ENCODE measurements at places on chromosomes 11 and 22.

- DNase-seq: no peak
Observed at GRCh38 chr11:19576054-19576453, 136.6 kb upstream of the NAV2 start.

- no peak for DNase-seq
Observed at GRCh38 chr22:48748113-48748859, 1079.4 kb downstream of the BRD1 start.

GRCh38 chr11:74347381-74347780, 35.9 kb upstream of the P4HA3 start:
- no peak for DNase-seq

- DNase-seq: no peak
Observed at GRCh38 chr11:65714433-65714832, 2.4 kb downstream of the KAT5 start.

GRCh38 chr11:62030071-62030684, 62.7 kb upstream of the FTH1 start:
- no peak for DNase-seq

DNA sequence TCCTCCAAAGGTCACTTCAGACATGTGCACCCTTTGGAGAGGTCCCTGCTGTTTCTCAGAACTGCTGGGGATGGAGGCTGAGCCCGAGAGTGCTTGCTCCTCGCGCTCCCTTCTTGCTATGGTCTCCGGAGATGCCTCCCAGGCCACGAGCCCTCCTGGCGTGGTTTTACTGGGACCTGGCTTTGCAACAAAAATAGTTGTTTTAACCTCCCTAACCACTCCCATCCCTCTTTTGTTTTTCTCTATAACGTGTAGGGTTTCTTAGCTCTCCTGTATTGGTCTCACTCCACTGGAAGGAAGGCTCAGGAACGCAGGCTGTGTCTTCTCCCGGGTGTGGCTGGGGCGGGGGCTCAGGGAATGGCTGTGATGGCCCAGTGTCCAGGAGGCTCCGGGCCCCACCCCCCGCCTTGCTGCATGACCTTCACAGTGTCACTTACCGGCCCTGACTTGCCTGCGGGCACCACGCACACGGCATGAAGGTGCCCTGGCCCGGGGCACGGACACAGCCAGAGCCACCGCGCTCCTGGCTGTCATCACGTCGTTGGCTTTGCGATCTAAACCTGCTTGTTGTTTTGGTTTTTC, 5.6 kb downstream of the PTDSS2 start:
- no peak for DNase-seq
